Skin of body (tissue), 3 donors: ENCODE measurements at places on chromosomes 1 and 21. TPM values are rescaled to one million over a fixed set of nuclear protein-coding genes. Genes with fewer than 3 reads are reported as not detected.

DNA sequence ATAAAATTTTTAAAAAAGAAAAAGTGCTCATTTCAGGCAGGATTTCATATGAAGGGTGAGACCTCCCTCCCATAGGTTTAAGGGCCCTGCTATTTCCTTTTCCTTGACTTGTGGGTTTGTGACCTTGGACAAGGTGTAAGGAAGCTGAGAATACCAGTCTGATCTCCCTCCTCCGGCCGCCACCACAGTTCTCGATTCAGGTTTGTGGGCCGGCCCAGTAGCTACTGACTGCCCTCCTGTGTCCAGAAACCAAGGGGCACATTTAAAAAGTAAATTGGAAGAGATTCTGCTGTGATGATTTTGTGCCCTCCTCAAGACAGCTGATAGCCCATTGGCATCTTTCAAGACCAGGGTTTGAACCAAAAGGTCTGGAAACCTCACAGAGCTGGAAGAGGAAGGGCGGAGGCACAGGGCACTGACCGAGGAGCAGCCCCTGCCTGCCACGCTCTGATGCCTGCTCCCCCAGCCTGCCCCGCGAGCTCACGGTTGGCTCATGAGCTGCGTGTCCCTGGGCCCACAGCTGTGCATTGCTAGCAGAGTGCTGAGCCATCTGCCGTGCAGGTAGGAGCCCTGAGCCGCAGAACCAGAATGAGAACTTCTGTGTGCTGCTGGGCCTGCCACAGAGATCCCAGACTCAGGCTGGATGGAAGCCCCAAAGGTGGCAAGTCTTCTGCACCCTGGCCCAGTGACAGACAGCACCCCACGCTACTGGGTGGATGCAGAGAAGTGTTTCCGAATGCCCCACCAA lies 348.7 kb downstream of the NPHP4 start:
- no peak for DNase-seq

- no peak for DNase-seq
Measured at GRCh38 chr1:160309185-160309557, 24.2 kb upstream of the PEX19 start.

GRCh38 chr1:121458291-121459048 lies 273.7 kb downstream of the SRGAP2C start:
- no peak for DNase-seq

Gene UQCRHL
- 4.2 TPM for total RNA-seq
